ENCODE measurements at places on chromosomes 7 and 10.

DNA sequence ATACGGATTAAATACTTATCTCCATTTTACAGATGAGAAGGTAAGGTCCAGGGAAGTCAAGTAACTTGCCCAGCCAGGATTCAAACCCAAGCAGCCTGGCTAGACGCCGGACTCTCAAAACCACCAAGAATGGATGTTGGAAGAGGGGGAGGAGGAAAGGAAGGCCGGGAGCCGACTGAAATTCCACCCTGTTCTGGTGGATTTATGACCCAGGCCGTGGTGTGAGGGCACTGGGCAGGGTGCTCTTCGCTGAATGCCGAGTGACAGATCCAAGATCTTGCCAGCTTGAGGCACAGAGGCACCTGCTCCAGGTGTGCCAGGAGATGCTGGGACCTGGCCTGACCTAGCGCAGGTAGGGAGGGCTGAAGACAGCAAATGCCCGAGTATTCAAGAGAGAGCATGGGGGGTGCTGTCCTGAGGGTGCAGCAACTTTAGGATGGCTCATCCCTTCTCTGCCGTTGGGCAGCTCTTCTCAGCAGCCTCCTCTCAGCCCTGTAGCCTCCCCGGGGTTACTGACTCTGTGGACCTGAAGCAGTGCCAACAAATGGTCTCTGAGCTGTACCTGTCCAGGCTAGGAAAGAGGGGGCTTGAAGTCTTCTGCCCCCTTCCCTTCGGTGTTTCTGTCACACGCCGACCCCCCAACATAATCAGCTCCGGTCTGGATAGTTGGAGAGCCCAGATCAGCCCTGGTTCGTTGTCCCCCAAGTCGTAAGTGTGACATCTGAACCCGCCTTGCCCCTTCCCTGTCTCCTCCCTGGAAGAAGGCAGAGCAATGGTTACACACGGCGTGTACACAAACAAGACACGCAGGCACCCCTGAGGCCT is 713 bp downstream of the LOXL4 start:
- DNase-seq: no peak

- DNase-seq: no peak
Measured at GRCh38 chr7:8499128-8499527, 65.7 kb downstream of the NXPH1 start.

DNA sequence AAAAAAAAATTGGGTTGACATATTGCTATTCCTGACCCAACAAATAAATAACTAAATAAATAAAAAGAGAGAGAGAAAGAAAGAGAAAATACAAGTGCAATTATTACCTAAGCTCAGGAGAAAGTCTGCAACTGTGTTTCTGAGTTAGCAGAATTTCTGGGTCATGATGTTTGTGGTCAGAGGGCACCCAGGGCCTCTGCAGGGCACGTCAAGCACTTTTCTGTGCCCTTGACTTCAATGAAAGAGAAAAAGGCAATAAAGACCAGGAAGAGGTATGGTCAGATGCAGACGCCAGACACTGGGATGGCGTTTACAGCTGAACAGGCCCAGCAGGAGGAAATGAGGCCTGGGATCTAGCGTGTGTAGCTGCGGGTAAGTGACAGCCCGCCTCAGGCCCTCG is 160.9 kb upstream of the GDF10 start:
- no peak for DNase-seq

DNA sequence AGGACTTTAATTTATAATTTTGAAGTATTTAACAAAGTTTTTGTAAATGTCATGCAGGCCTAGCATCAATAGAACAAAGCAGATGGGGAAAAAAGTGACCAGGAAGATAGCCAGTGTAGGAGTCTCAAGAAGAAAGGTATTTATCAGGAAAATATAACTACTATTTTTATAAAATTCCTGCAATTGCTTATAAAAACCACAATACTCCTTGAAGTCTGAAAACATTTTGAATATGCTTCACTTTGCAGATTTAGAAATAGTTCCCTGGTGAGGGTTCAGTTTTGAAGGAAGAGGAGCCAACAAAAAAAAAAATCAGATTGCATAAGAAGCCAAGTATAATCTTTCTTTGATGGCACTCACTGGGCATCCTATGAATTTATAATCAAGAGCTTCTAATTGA is 34.1 kb downstream of the MTERF1 start:
- DNase-seq: no peak

GRCh38 chr10:23872290-23872689 is 336.6 kb upstream of the KIAA1217 start:
- no peak for DNase-seq

DNA sequence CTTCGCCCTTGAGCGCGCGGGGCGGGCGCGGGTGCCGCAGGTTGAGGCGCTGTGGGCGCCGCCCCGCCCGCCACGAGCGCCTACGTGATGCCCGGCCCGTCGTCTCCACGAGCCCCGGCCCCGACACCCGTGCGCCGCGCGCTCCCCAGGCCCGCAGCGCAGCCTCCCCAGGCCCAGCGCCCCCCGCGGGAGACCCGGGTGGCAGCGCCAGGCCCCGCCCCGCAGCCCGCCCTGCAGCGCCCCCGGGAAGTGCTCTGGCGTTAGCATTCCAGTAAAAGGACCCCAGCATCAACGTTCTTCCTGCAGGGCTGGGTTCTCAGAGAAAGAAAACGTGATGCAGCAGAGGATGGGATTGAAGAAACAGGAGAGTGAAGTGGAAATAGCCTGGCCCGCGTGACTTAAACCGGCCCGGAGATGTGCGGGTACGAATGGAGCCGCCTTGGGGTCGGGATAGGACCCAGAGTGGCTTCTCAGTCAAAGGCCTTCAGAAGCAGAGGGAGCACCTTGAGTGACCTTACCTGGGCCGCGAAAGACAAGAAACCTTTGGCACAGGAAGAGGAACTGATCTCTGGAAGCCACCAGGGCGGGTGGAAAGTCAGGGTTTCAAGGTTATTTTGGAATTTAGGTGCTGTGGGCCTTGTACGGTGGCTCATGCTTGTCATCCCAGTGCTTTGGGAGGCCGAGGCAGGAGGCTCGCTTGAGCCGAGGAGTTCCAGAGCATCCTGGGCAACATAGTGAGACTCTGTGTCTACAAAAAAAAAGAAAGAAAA is 1.8 kb downstream of the PFKP start:
- DNase-seq: no peak

GRCh38 chr10:130215931-130216231 is 79.7 kb downstream of the GLRX3 start:
- no peak for DNase-seq
